ENCODE measurements at places on chromosomes 1 and 21.

DNA sequence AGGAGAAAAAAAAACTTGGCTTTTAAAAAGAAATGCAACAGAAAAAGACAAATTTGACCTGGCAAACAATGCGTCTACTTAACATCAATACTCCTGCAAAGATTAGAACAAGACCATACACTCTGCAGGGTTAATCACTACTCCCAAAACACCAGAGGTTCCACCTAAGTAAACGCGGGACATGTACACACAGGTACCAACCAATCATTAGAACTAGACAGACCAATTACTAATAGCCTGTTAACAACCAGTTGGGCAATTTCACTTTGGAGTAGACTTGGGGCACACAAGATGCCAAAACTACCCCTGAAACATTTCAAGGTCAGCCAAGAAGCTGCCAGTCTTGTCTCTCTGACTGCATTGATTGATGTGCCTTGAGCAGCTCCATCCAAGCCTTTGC is 125.8 kb downstream of the RRAGC start:
- DNase-seq = no peak

- no peak for DNase-seq
These were observed 131.9 kb downstream of the FGGY start for GRCh38 chr1:59428828-59429227.

DNA sequence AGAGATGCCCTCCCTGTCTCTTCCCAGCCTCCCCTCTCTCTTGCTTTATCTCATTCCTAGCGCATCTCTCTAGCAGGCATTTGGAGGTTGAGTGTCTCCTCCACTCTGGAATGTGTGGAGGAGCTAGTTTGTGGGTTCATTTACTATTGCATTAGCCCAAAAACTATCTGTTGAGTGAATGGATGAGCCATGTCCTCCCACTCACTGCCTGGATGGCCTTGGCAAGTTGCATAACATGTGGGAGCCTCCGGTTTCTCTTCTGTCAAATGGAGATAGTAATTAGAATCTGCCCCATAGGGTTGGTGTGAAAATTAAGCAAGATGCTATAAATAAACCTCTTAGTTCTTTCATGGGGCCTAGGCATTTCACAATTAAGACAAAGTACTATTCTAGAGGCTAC is 181.8 kb downstream of the KAZN start:
- no peak for DNase-seq

GRCh38 chr1:89322402-89322801 is 41.5 kb upstream of the GBP6 start:
- DNase-seq = no peak

- DNase-seq = no peak
These were observed 6.8 kb upstream of the TADA1 start for GRCh38 chr1:166882893-166883292.

DNA sequence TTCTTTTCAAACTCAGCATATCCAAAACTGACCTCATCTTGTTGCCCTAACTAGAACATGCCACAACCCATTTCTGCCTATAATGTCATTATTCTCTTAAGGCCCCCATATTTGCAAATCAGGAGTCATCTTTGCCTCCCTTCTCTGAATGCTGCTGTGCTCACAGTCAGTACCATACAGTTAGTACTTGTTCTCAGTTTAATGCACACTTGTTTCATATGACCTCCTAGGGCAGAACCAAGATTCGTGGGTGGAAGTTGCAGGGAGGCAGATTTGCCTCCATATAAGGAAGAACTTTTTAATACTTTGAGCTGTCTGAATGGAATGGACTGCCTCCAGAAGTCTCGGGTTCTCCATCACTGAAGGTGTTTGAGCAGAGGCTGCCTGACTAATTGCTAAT is 9.2 kb downstream of the CAP1 start:
- no peak for DNase-seq

DNA sequence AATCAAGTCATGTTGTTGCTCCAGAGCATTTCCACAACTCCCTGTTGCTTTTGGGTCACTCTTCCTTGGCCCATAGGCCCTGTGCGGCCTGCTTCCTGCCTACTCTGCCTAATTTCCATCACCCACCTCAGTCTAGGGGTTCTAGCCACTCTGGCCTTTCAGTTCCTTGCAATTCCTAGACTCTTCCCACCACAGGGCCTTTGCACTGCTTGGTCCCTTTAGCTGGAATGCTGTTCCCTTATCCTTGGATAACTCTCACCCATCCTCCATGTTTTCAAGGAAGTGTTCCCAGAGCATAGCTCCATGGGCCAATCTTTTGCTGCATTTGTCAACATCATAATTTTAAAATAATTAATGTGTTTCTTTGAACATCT is 18.7 kb downstream of the EPHB2 start:
- DNase-seq = no peak

GRCh38 chr1:4825800-4826450 is 171.5 kb downstream of the AJAP1 start:
- no peak for DNase-seq

GRCh38 chr1:244839656-244840055 is 4.2 kb downstream of the COX20 start:
- DNase-seq = no peak

- no peak for DNase-seq
These were observed 88.6 kb downstream of the NUF2 start for GRCh38 chr1:163410073-163410999.

DNA sequence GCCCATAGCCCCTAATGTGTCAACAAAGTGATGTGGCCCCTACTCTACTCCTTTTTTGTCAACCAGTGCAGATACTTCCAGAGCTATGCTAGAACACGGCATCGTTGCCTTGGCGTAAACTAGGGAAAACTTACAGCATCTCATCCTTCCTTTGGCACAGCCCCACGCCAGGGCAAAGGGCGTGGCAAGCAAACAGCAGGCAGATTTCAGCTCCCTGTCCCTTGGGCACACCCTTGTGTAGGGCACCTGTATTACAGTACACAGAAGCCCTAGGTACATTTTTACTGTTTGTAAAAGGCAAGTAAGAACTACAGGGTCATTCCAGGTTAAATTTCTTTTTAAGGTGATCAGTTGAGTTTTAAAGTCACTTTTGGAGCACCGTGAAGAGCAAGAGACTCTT is 29.3 kb downstream of the PRDX6 start:
- no peak for DNase-seq

DNA sequence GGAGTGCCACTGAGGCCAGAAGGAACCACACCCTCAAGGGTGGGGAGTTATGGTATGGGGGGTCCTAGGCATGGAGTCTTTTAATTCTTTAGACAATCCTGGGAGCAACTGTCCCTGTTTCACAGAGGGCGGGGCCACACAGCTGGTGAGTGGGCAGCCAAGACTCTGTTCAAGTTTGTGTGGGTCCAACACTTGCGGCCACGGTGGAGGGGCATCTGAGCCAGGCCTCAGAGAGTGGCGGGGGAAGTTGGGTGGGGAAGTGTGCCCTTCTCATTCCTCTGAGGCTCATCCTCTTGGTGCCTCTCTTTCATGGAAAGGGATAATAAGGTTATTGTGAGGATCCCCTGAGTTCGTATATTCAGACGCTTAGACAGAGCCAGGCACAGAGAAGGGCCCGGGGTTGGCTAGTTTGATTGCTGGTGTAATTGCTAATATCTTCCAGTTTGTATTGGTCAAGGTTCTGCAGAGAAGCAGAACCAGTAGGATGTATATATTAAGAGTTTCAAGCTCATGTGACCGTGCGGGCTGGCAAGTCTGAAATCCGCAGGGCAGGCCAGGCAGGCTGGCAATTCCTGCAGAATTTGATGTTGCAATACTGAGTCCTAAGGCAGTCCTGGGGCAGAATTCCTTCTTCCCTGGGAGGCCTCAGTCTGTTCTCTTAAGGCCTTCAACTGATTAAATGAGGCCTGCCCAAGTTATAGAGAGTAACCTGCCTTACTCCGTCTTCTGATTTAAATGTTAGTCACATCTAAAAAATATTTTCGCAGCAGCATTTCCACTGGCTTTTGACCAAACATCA is 15.9 kb downstream of the PCSK9 start:
- DNase-seq = no peak
